Large intestine (tissue), 12 donors: ENCODE measurements at places on chromosomes 16 and 17.

DNA sequence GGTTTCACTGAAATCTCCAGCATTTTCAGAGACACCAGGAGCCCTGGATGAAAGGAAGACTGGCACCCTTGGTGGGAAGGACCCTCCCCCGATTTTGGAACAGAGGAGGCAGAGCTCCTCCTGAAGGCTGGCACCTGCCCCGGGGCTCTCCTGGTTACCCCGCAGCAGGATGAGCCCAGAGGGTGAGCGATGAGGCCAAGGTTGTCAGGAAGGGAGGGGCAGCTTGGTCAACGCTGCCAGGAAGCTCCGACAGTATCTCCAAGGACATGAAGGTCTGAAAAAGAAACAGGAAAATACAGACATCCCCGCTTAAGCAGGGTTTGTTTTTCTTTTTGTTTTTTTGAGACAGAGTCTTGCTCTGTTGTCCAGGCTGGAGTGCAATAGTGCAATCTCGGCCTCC is 15.5 kb upstream of the ACSF3 start:
- DNase-seq: no peak

- DNase-seq: no peak
Measured at GRCh38 chr16:58384437-58385055, 7.7 kb upstream of the GINS3 start.

- no peak for DNase-seq
Measured at GRCh38 chr17:60565233-60565632, 34.8 kb upstream of the PPM1D start.

DNA sequence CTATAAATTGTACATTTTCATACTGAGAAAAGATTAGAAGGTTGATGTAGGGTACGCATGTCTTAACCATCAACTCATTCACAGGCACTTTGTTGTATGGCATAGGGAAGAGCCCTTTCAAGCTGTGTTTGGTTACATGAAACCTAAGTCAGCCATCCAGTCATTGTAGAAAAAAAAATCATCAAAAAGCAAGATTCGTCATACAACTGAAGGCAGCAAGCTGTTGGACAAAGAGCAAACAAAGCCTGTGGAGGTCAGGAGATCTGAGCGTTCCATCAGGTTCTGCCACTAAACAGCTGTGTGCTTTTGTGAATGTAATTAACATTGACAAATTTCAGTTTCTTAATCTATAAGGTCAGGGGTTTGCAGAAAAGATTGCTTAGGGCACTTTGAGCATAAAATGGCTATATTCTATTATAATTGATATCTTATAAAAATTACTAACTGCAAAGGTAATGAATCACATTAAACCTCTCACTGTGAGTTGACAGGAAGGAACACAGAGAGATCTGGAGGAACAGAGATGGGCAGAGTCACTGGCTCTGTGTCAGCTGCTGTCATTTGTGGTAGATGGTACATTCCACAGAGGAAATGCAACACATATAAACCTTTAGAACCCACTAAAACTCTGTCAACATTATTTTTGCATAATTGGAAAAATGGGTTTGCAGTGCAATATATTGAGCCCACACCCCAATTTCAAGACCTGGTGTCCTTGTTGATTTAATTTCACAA is 66.3 kb upstream of the MYOCD start:
- no peak for DNase-seq

DNA sequence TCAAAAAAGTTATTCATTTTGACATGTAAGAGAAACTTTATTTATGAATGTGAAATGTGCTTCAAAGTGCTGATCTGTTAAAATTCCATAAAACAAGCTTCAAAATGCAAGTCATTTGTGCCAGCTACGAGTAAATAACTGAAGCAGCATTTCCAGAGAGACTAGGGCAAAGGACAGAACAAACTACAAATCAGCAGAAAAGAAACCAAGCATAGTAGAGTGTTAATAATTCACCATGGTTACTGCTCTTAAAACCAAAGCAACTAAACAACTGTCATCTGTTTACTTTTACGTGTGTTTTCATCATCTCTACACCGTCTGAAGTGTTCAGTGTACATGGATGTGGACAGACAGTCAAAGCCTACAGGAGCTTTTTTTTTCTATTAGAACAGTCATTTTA is 1.6 kb upstream of the ASPA start:
- DNase-seq: peak; percentile 79

- no peak for DNase-seq
Measured at GRCh38 chr17:66995944-66996343, 31.4 kb downstream of the CACNG4 start.

DNA sequence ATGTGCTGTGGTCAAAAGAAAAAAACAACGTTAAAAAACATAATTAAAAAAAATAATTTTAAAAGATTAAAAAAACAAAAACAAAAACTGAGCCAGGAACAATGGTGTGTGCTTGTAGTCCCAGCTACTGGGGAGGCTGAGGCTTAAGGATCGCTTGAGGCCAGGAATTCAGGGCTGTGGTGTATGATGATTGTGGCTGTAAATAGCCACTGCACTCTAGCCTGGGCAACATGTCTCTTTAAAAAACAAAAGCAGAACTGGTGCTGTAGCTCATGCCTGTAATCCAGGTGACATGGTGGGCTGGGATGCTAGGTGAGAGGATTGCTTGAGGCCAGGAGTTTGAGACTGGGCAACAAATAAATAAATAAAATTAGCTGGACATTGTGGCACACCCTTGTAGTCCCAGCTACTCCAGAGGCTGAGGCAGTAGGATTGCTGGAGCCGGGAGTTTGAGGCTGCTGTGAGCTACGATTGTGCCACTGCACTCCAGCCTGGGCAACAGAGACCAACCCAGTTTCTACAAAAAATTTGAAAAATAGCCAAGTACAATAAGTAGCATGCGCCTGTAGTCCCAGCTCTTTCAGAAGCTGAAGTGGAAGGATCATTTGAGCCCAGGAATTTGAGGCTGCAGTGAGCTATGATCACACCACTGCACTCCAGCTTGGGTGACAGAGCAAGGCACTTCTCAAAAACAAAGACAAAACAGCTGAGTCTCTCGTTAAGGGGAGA is 43.6 kb downstream of the NFATC3 start:
- DNase-seq: no peak

- no peak for DNase-seq
Measured at GRCh38 chr17:80166446-80166845, 3.4 kb upstream of the CARD14 start.

DNA sequence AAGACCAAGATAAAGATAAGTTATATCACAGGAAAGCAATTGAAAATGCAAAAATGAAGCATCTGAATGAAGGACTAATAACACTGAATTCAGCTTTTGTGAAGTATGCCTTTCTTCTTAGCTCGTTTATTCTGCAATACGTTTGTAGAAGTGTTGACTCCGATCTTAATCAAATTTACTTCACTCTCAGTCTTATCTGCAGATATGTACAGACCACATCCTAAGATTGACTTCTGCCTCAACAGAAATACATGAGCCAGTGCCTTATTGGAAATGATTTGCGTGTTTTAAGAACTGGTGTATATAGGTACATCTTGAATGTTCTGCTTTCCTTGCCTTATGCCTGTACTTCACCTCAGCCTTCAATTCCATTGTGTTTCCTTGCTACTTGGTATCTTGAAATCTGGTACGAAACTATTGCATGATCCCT is 1.3 kb downstream of the ATF7IP2 start:
- DNase-seq: no peak

DNA sequence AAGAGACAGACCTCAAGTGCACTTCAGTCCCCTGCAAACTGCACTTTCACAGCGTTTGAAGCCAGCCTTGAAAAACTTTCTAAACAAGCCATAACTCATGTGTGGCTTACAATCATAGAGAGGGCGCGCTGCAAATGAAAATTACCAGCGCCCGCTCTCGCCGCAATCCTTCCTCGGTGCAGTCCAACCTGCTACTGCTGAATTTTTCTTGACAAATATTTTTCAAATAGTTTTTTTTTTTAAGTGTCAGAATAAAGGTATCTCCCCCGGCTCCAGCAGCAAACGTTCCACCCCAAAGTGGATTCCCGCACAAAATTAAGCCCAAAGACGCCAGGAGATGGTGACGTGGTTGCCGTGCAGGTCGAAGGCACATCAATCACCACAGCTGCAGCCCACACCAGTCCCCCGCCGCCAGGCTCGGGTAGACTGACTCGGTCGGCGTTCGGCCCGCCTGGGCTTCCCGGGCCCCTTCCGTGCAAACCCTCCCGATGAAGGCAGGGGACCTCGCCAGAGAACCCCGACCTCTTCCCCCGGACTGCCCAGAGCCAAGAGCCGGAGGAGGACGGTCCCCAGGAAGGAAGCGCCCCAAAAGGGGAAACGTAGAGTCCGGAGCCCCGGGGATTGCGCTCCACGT is 630 bp downstream of the GRB2 start:
- DNase-seq: peak; percentile 58

- DNase-seq: no peak
Measured at GRCh38 chr17:13598353-13599167, 3.2 kb downstream of the HS3ST3A1 start.

DNA sequence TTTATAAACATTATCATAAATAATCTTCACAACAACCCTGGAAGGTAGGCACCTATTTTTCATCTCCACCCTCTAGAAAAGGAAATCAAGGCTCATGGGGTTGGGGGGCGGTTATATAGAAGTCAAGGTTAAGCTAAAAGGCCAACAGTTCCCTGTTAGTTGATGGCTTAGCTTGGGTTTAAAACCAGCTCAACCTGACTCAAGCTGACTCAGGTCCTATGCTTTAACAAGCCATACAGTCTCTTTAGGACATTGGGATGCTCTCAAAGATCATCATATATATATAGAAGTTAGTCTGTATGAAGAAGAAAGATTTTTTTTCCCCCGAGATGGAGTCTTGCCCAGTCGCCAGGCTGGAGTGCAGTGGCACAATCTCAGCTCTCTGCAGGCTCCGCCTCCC is 44.8 kb upstream of the MED13 start:
- no peak for DNase-seq

GRCh38 chr17:67487506-67487905 is 110.4 kb downstream of the PITPNC1 start:
- no peak for DNase-seq

DNA sequence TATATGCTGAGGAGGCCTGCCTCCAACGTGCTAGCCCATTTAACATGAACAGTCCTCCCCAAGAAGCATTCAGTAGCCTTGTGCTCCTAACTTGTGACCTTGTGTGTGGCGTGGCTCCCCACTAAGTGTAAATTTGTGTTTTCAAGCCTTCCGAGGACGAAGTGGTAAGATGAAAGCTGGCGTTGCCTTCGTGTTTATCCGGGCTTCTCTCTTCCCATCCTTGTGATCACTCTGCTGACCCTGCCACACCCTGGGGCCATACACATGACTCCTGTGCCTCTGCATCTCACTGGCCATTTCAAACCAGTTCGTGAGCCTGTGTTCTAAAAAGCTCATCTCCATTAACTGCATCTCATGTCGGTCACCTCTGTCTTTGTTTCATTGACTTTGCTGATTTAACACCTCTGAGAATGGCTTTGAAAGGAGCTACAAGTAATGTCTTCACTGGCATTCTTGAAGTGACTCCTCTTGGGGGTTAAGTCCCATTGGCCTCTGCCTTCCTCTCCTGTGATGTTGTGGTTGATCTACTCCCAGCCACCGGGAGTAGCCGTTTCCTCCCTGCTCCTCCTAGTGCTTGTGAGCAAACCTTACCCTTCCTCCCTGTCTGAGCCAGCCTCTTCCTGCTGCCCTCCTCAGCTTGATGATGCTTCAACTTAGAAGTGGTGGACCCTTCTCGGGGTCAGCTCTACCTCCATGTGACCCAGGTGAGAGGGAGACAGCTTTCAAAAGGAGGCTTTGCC is 27.4 kb upstream of the NAGLU start:
- DNase-seq: no peak

- DNase-seq: peak; percentile 28
Measured at GRCh38 chr17:48052956-48053757, 5.0 kb downstream of the NFE2L1 start.

- peak; percentile 11 for DNase-seq
Measured at GRCh38 chr16:10541366-10541765, 39.0 kb downstream of the EMP2 start.

GRCh38 chr17:78357177-78357586 is 2.7 kb downstream of the SOCS3 start:
- no peak for DNase-seq

DNA sequence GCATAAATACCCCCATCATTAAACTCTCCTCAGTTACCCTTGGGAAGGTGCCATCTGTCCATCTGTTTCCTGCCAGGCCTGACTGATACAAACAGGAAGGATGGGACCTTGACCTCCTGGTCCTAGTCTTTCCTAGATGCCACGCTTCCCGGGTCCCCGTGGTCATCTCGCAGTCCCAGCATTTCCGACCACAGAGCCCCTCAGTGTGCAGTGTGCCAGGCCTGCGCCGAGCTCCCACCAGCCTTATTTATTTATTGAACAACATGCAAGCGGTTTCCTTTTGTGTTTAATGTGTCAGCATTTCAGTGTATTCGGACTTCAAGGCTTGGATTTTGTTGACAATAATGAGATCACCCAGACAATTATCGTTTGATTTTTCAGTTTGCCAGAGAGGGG is 45.6 kb upstream of the NKD1 start:
- no peak for DNase-seq

DNA sequence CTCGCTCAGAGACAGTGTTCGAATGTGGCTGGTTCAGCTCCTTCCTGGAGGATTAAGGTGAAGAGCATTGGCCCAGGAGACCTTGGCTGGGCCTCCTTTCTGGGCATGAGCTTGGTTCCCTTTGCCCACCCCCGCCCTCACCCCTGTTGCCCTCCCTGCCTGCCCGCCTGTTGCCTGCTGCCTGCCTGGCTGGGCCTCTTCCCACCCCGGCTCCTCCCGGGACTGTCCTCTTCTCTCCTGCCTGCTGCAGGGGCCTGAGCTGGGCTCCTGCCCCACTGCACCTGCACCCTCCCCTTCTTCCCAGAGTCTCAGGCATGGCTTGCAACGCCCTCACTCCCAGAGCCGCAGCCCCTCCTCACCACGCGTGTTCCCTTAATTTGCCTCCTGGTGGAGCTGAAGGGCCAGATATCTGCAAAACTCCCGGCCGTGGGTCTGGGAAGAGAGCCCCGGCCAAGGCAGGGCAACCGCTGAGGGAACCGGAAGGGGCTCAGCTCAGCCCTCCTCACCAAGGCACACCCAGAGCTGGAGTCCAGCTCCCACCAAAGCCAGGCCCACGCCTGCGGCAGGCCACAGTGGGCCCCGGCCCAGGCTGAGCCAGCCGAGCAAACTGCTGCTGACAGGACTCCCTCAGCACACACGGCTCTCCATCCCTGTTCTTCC is 31.2 kb downstream of the MNT start:
- no peak for DNase-seq

GRCh38 chr16:81813648-81814047 is 34.6 kb downstream of the PLCG2 start:
- DNase-seq: no peak

DNA sequence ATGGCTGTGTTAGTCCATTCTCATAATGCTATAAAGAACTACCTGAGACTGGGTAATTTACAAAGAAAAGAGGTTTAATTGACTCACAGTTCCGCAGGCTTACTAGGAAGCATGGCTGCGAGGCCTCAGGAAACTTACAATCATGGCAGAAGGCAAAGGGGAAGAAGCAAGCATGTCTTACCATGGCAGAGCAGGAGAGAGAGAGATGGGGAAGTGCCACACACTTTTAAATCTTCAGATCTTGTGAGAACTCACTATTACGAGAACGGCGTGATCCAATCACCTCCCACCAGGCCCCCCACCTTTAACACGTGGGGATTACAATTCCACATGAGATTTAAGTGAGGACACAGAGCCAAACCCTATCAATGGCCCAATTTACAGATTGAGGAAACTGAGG is 96.5 kb downstream of the SDK2 start:
- DNase-seq: no peak
